ENCODE measurements at places on chromosomes 2 and 18.
A peak's percentile ranks its signal among the peaks of the same experiment; 100 is the strongest.

DNA sequence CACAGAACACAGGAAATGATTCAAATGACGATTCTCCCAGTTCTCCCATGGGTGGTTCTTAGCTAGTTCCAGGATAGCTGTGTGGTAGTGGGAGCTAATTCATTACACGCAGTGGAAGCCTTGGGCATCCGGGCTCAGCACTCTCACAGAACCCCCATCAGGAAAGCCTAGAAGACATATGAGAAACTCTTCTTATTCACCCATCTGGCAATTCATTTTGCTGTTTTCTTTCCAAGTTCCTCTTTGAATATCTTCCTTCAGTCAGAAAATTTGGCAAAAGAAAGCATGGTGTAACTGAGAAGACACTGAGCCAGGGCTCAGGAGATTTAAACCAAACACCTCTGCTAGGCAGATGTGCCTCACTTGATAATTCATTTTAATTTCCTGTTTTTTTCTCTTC, 85.2 kb upstream of the FN1 start:
- H3K27me3 ChIP-seq = no peaks in the 10 kb centered on the region
- DNase-seq = no peak
- no peaks in the 10 kb centered on the region for H3K4me1 ChIP-seq
- no peaks in the 10 kb centered on the region for H3K36me3 ChIP-seq
- H3K4me3 ChIP-seq = no peak overlapping the region
- no peak overlapping the region for H3K27ac ChIP-seq

GRCh38 chr2:164044622-164045021, 308.8 kb upstream of the FIGN start:
- no peaks in the 10 kb centered on the region for H3K27me3 ChIP-seq
- no peak for DNase-seq
- no peak overlapping the region for H3K4me3 ChIP-seq
- no peaks in the 10 kb centered on the region for H3K36me3 ChIP-seq
- no peaks in the 10 kb centered on the region for H3K4me1 ChIP-seq

- H3K36me3 ChIP-seq = no peaks in the 10 kb centered on the region
- no peak overlapping the region for H3K4me3 ChIP-seq
- no peaks in the 10 kb centered on the region for H3K27me3 ChIP-seq
- no peak for DNase-seq
These were observed 32.2 kb downstream of the PELI1 start for GRCh38 chr2:64112016-64112415.

GRCh38 chr2:36357847-36358659, 2.5 kb downstream of the CRIM1 start:
- H3K4me1 ChIP-seq = no peaks in the 10 kb centered on the region
- peak overlapping the region; percentile 84 for H3K4me3 ChIP-seq
- H3K27ac ChIP-seq = no peak overlapping the region
- DNase-seq = peak; percentile 75

GRCh38 chr18:48973731-48974130, 23.0 kb upstream of the SMAD7 start:
- peak; percentile 41 for DNase-seq
- no peak overlapping the region for H3K4me3 ChIP-seq
- H3K27ac ChIP-seq = peak overlapping the region; percentile 95
- no peaks in the 10 kb centered on the region for H3K27me3 ChIP-seq

DNA sequence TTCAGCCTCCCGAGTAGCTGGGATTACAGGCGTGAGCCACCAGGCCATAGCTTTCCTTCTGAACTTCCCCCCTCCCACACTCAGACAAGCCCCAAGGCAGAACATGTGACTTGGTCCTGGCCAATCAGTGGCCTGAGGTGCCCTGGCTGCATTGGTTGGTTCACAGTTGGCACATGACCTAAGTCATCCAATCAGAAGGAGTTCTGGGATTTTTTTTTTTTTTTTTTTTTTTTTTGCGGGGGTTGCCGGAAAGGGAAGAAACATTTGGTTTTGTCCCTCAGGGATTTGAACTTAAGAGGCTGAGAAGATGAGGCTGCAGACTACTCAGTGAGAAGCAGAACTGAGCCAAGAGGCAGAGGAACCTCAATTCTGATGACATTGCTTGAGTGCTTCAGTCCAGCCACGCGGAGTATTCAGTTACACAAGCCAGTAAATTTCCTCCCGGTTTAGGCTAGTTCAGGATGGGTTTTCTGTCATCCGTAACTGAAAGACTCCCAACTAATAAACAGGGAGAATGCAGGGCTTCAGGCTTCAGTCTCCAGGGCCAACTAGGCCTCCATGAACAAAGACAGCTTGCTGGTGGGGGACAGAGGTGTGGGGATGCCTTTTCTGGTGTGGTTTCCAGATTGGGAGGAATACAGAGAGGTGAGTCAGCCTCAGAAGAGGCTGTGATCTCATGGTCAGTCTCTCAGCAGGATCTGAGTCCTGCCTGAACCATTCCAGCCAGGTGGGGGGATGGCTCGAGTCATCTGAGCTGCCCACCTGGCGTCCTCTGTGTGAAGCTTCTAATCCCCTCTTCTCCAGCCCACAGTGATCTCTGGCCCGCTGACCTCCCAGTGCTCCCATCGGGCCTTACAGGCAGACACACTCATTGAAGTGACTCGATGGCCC, 9.2 kb downstream of the PTMA start:
- peaks cover 6% of the 10 kb centered on the region for H3K36me3 ChIP-seq
- H3K4me1 ChIP-seq = peaks cover 13% of the 10 kb centered on the region
- H3K27ac ChIP-seq = peak overlapping the region; percentile 73
- no peak overlapping the region for H3K4me3 ChIP-seq
- DNase-seq = no peak

DNA sequence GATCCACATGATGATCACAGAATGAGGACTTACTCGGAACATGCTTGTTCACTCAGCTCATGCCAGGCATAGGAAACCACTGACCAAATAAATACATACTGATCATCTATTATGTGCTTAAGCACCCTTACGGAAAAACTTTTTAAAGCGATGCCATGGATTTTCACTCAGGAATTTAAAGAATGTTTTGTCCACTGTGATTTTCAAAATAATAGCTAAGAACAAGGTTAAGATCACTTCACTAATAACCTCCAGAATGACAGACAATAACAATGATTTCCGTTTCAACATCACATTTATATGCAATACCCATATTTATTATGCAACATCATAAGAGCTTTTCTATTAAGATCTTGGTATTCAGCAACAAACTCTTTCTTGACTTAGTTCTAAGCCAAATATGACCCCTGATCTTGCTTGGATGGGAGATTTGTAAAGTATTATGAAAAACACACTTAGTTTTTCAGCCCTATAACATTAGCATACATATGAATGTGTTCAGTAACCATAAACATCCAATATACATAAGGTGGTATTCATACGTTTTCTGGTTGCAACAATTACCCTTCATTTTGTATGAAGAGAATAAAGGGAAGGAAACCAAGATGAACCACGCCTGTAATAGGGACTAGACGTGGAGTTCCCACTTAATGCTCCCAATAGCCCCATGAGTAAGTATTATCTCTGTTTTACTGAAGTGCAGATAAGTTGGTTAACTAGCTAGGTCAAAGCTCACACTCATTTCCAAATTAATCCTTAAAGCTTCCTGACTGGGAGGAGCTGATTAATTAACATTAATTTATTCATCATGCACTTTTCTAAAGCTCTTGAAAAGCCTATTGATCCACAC, 1.9 kb downstream of the CD302 start:
- no peaks in the 10 kb centered on the region for H3K36me3 ChIP-seq
- H3K27me3 ChIP-seq = peaks cover 52% of the 10 kb centered on the region
- H3K27ac ChIP-seq = no peak overlapping the region
- no peak for DNase-seq
- H3K4me3 ChIP-seq = no peak overlapping the region

- no peak for DNase-seq
- no peaks in the 10 kb centered on the region for H3K27me3 ChIP-seq
- H3K36me3 ChIP-seq = no peaks in the 10 kb centered on the region
- H3K4me1 ChIP-seq = peaks cover 7% of the 10 kb centered on the region
- no peak overlapping the region for H3K27ac ChIP-seq
These were observed 96.8 kb downstream of the ZNF407 start for GRCh38 chr18:74694436-74694835.

- no peak for DNase-seq
- no peaks in the 10 kb centered on the region for H3K36me3 ChIP-seq
- no peak overlapping the region for H3K27ac ChIP-seq
- no peak overlapping the region for H3K4me3 ChIP-seq
These were observed 101.3 kb upstream of the NDUFV2 start for GRCh38 chr18:9001209-9001608.

DNA sequence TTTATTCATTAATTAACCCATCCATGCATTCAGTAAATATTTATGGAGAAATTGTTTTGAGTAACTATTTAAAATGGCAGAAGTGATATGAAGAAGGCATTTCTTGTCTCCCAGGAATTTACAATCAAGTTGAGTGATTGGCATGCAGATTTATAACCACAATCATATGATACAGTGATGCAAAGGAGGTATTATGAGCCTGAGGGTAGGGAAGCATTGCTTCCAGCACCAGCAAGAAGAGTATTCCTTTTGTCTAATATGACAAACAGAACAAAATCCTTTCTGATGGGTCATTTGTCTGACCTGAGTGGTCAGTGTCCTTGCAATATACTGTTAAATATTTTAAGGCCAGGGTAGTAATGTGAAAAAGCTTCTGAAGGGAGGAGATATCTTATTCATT, 244.2 kb upstream of the RGPD4 start:
- no peak overlapping the region for H3K4me3 ChIP-seq
- H3K36me3 ChIP-seq = no peaks in the 10 kb centered on the region
- no peaks in the 10 kb centered on the region for H3K27me3 ChIP-seq
- no peak for DNase-seq

GRCh38 chr2:11870584-11870983, 124.2 kb downstream of the LPIN1 start:
- H3K27me3 ChIP-seq = no peaks in the 10 kb centered on the region
- no peak for DNase-seq
- H3K36me3 ChIP-seq = no peaks in the 10 kb centered on the region
- H3K4me3 ChIP-seq = no peak overlapping the region
- peak overlapping the region; percentile 25 for H3K27ac ChIP-seq

GRCh38 chr2:241762933-241763369, 13.7 kb upstream of the GAL3ST2 start:
- no peaks in the 10 kb centered on the region for H3K27me3 ChIP-seq
- H3K36me3 ChIP-seq = no peaks in the 10 kb centered on the region

DNA sequence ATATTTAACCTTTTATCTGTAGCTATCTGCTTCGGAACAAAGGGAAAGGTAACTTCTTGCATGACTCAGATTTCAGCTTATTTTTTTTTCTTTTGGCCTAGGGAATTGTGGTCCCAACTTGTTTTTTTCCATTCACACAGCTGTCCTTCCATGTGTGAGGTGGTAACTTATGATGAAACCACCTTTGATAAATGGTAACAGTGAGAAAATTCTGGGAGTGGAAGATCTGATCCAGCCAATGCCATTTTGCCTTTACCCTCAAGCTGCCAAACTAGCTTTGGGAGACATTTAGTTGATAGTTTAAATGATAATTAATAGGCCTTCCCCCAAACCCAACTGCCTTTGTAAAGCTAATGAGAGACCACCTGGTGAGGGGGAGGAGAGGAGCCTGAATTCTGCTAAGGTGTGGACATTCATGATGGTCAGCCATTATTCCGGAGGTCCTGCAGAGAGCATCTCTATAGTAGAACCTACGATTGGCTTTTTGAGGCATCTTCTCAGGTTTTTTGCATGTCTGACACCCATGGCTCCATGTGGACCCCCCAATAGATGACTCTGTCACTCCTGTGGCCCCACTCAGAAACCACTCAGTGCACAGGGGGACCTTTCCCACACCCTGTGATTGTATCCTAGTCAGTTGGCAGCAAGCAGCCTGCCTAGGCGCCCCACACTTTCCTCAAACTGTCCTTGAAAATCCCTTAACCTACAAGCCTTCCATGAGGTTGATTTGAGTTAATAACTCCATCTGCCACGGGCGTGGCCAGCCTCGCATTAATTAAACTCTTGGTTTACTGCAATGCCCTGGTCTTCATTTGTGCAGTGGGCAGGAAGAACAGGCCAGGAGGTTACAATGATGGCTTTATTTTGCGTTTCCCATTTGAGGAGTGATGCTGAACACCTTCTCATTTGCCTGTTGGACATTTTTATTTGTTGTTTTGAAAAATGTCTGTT, 263.5 kb upstream of the PXDN start:
- H3K4me3 ChIP-seq = no peak overlapping the region
- no peaks in the 10 kb centered on the region for H3K36me3 ChIP-seq
- DNase-seq = no peak
- H3K27me3 ChIP-seq = no peaks in the 10 kb centered on the region

DNA sequence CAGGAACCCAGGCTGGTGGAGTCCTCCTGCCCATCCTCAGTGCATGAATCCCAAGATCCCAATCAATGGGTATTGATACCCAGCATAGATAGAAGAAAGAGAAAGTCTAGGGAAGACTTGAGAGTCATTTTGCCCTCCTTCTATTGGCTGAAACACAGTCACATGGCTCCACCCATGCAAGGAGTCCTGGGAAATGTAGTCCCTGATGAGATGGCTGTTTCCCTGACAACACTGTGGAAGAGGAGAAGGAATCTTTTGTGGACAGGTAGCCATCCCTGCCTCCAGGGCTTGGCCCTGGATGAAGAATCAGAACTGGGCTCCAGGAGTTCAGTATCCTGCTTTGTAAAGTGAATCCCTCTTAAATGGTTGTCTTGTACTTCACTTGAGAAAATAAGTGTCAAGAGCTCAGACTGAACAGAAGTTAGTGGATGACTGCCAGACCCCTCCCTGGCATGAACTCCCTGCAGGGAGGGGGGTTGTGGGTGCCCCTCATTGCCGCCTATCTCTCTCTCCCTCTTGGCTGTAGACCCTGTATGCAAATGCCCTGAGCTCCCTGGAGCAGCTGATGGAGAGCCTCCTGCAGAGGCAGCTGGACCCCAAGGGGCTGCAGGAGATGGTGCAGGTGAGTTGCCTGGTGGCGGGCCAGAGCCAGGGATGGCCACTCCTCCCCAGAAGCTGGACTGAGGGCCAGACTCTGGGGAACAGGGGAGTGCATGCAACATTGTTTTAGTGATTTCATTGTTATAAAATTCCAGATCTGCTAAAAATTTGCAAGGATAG, 36.1 kb downstream of the MROH2A start:
- no peaks in the 10 kb centered on the region for H3K27me3 ChIP-seq
- H3K4me3 ChIP-seq = no peak overlapping the region
- no peaks in the 10 kb centered on the region for H3K36me3 ChIP-seq
- peak; percentile 17 for DNase-seq

DNA sequence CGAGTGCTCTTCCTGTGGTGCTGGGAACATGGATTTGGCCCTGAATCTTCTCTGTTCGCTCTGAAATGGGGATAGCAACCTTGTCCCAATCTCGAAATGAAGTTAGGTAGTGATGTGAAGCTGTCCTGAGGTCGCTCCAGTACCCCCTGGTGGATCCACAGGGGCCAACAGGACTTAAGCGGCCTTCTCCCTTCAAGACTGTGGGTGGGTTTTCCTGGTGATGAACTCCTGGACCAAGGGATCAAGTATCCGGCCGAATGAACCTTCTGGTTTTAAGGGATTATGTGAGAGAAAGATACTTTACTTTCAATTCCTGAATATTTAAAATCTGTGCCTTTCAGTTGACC, 156.5 kb downstream of the NAPG start:
- no peak for DNase-seq
- H3K4me3 ChIP-seq = no peak overlapping the region
- no peaks in the 10 kb centered on the region for H3K36me3 ChIP-seq

GRCh38 chr2:30162806-30163205, 16.0 kb downstream of the YPEL5 start:
- no peak for DNase-seq
- no peak overlapping the region for H3K4me3 ChIP-seq
- H3K27ac ChIP-seq = no peak overlapping the region
- peaks cover 7% of the 10 kb centered on the region for H3K4me1 ChIP-seq
- peaks cover 23% of the 10 kb centered on the region for H3K36me3 ChIP-seq

- DNase-seq = no peak
- H3K4me1 ChIP-seq = peaks cover 4% of the 10 kb centered on the region
These were observed 1.4 kb downstream of the UBE2F start for GRCh38 chr2:237968048-237968862.

GRCh38 chr2:227450926-227451654, 20.9 kb upstream of the AGFG1 start:
- peak; percentile 40 for DNase-seq
- no peaks in the 10 kb centered on the region for H3K27me3 ChIP-seq
- H3K27ac ChIP-seq = peak overlapping the region; percentile 49
- no peak overlapping the region for H3K4me3 ChIP-seq
